Germinal center (tissue), 1 donor: ENCODE measurements at places on chromosomes 3 and 15.

- DNase-seq = no peak
Measured at GRCh38 chr3:176961916-176962315, 235.4 kb downstream of the TBL1XR1 start.

- no peak for DNase-seq
Measured at GRCh38 chr15:82963471-82964341, 11.2 kb upstream of the HOMER2 start.

- no peak for DNase-seq
Measured at GRCh38 chr3:25520926-25521559, 93.0 kb downstream of the RARB start.

DNA sequence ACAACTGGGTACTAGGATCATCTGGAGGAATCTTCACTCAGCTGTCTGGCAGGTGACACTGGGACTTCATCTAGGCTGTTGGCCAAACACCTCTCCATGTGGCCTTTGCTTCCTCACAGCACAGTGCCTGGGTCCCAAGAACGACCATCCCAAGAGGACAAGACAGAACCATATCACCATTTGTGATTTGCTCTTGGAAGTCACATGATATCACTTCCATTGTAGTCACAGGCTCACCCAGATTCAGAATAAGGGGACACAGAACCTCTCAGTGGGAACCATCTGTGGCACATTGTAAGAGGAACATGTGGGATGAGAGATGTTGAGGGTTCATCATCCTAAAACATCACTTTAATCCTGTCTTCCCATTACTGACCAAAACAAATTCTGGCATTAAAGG, 1.9 kb upstream of the PSMA4 start:
- DNase-seq = no peak

GRCh38 chr3:168141405-168141998, 45.8 kb upstream of the GOLIM4 start:
- no peak for DNase-seq

DNA sequence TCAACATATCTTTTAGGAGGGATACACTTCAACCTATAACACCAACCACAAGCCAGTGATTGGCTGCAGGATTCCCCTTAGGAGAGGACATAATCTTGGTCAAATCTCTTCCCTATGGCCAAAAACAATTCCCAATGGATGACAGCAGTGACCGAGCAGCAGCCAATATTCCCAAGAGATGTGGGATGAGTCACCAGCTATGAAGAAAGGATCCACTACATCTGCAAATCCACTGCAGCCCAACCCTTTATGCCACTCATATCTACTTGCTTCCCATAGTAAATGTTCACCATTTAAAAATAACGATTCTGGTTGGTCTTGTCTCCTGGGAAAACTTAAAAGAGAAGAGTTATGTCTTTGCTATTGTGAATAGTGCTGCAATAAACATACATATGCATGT, 4.5 kb upstream of the IQCF5 start:
- no peak for DNase-seq

GRCh38 chr3:170602556-170602955, 16.7 kb upstream of the SLC7A14 start:
- DNase-seq = no peak

- DNase-seq = no peak
Measured at GRCh38 chr3:41502481-41502880, 303.2 kb downstream of the CTNNB1 start.

GRCh38 chr15:100869151-100869999, 10.3 kb upstream of the ALDH1A3 start:
- no peak for DNase-seq

- DNase-seq = no peak
Measured at GRCh38 chr15:92510163-92510882, 116.6 kb downstream of the ST8SIA2 start.

DNA sequence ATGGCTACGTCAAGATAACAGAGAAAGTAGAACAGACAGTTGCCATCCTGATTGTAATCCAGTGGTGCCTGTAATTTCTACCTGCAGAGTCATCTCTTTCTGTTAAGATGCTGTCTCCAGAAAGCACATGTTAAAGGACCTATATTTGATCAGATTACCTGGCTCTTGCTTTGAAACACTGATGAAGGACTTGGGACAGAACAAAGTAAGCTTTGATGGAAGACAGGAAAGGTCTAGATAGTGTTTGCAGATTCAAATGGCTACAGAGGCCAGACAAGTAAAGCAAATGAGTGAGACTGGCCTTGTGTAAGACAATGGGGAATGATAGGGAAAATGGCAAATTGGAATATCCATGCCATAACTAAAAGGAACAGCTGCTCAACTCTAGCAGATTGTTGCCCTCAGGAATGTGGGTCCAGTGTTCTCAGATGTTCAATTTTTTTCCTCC, 1.8 kb upstream of the GSK3B start:
- DNase-seq = no peak

DNA sequence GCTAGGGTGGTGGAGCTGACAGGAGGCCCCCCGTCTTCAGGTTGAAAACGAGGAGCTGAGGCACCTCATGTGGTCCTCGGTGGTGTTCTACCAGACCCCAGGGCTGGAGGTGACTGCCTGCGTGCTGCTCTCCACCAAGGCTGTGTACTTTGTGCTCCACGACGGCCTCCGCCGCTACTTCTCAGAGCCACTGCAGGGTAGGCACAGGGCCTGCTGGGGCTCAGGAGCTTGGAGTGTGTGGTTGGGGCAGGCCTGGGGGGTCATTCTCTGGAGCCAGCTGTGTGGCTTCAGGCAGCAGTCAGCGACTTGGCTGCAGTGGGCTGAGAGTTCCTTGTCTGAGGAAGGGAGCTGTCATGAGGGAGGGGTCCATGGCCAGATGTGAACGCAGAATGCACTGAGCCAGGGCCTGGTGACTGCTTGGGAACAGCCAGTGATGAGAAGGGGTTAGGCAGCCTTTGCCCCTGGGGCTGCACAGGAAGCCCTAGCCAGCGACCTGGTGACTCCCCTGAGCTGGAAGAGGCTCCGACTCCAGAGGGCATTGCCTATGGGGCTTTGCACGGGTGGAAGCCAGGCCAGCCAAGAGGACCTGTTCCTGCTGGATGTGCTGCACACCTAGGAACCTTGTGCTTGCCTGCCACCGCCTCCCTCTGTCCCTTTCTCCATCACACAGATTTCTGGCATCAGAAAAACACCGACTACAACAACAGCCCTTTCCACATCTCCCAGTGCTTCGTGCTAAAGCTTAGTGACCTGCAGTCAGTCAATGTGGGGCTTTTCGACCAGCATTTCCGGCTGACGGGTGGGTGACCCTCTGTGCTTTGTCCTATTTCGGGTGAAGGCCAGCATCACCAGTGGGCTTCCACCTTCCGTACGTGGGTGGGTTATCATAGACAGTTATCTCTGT, 4.9 kb upstream of the STAB1 start:
- DNase-seq = no peak

DNA sequence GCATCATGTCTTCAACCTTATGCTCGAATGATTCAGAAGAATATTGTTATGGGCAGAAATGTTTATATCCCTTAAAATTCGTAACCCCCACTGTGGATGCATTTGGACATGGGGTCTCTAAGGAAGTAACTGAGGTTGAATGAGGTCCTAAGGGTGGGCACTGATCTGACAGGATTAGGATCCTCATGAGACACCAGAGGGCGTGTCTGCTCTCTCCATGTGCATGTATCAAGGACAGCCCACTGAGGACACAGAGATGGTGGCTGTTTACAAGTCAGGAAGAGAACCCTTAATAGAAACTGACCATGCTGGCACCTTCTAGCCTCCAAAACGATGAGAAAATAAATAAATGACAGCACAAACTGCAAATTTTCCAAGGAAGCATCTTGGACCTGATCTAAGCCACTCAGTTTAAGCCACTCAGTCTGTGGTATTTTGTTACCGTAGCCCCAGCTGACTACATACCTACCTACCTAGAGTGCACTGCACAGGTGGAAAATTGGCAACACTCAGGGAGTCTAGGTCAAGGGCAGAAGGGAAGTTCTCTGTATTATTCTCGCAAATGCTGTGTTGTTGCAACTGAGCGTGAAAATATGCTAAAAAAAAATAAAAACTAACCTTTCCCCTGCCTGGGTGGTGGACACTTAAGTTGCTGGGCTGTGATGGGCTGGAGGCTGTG, 126.6 kb downstream of the TJP1 start:
- DNase-seq = no peak

DNA sequence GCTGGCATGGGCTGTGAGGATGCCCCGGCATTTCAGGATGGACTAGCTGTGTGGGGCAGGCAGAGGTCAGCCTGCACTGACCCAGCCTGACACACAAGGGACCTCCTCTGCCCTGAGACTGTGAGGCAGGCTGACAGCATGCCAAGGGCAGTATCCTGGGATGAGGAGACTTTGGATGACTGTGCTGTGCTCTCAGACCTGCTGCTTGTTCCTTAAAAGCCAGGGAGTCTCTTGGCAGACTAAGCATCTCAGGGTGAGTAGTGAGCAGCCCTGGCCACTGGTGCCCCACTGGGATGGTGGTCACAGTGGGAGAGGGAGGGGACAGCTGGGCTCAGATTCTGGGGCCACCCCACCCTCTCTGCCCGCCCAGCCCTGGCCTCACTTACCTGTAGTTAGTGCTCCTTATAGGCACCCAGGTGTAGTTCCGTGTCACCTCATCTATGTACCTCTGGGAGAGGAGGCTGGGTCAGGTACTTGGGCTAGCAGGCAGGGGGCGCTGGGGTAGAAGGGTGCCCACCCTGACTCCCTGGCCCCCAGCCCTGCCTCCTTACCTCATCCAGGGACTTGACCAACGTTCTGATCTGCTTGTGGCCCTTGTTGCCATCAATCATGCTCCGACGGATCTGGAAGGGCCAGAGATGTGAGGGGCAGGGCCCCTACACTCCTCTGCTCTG, 16.1 kb upstream of the TMEM115 start:
- no peak for DNase-seq

GRCh38 chr3:61353382-61353781, 102.1 kb upstream of the FHIT start:
- DNase-seq = no peak

DNA sequence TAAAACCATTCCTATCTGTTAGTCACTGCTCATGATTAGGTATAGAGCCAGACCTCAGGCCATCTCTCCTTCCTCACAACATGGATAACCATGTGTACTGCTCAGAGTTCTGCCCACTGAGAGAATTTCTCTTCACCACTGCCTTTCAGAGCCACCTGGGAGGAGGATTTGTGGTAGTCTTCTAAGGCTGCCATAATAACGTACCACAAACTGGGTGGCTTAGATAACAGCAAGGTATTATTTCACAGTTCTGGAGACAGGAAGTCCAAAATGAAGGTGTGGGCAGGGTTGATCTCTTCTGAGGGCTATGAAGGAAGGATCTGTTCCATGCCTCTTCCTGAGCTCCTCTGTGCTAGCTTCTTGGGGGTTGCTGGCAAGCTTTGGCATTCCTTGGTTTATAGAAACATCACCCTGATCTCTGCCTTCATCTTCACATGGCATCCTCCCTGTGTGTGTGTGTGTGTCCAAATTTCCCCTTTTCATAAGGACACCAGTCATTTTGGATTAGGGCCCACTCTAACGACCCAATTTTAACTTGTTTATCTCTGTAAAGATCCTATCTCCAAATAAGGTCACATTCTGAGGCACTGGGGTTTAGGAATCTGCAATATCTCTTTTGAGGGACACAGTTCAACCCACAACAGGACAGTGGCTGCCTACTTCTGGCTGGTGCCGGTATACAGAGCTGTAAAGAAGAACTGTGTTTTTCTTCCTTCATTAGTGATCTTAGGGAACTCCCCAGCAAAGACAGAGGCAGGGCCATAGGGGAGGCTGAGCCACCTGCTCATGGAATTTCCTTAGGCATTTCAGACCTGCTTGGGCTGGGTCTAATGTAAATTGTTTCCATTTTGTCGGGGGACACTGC, 42.1 kb upstream of the NOX5 start:
- DNase-seq = no peak

DNA sequence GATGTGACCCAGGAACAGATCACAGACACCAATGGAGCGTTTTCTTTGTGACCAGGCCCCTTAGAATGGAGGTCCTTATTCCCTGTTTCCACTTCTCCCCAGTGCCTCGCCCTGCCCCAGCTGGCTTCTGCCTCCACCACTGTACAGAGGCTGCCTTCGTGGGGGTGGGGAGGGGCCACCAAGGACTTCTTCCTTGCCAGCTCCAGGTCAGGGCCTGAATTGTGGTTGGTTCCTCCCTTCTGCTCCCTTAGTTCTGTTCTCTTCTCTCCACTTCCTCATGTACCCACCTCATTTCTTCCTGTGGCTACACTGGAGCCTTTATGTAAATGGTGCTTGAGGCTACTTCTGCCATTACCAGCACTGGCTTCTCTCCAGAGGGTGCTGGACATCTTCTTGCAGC, 16.4 kb downstream of the TGM4 start:
- no peak for DNase-seq

- DNase-seq = no peak
Measured at GRCh38 chr15:91871837-91872236, 18.3 kb downstream of the SLCO3A1 start.

DNA sequence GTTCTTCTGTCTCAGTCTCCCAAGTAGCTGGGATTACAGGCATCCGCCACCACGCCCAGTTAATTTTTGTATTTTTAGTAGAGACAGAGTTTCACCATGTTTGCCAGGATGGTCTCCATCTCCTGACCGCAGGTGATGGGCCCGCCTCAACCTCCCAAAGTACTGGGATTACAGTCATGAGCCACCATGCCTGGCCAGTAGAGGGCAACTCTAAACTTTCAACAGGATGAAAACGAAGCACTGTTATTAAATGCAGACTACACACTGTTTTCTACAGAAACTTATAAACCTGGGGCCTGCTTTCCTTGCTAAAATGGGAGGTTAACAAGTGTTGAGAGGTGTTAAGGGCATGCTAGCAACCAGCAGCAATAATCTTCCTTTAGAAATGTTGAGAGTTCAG, 7.6 kb downstream of the ARPC4 start:
- DNase-seq = no peak

GRCh38 chr3:101976473-101976872, 127.2 kb downstream of the NFKBIZ start:
- DNase-seq = no peak

DNA sequence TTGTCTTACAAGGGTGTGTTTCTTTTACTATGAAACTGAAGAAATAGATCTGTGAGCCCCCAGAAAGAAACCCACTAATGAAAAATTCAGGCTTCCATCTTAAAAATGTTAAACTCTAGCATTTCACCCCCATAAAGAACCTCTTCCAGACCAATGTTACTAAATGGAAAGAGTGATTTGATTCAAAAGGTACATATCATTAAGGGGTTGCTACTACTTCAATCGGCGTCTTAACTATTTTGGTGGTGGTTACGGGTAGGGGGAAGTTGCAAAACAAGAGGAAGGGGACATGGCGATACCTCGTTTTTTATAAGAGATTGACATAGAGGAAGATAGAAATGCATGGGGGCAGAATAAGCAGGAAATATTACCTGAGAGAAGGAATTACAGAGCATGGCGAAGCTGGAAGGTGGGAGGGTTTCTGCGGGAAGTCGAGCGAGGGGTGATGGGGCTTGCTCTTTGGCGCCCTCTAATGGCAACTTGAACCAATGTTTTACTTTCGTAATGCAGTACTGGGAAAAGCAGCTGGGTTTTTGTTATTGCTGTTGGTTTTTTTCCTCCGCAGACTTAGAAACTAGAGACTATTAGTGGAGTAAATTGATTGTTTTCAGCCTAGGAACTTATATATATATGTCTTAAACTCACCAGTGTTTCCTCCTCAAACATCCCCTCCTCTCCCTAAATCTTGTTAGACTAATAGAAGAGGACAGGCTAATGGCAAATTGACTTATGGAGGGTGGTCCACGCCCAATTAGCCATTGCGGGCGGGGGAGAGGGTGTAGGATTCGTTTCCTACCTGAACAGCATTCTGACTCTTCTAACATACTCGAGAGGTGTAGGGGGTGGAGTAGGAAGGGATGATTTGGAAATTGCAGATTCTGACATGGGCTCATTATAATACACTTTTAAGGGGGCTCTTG, 11.3 kb upstream of the SOX2 start:
- DNase-seq = peak; percentile 64

GRCh38 chr15:25093455-25094029, 138.8 kb downstream of the SNRPN start:
- DNase-seq = no peak
